ENCODE measurements at places on chromosomes 7 and 10.

- no peak for DNase-seq
These were observed 109.8 kb upstream of the IL6 start for GRCh38 chr7:22617166-22617565.

DNA sequence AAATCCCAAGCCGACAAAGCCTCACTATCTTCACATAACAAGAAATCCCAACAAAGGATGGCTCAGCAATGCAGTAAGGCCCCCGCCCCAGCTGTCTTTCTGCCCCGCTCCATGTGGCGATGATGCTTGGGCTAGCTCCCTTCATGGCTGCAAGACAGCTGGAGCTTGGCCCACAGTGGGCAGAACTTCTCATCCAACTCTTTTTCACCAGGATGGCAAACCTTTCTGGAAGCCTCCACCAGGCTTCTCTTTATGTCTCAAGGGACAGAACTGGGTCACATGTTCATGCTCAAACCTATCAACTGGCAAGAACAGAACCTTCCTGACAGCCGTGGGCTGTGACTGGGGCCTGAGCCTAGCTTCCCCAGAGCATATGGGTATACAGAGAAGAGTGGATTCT lies 260.5 kb upstream of the MKLN1 start:
- DNase-seq = no peak

GRCh38 chr10:22218448-22218847 lies 633 bp upstream of the EBLN1 start:
- DNase-seq = peak; percentile 17

GRCh38 chr7:67006965-67007364 lies 10.3 kb downstream of the TYW1 start:
- DNase-seq = peak; percentile 42

GRCh38 chr7:141118767-141119166 lies 44.9 kb downstream of the TMEM178B start:
- DNase-seq = no peak

DNA sequence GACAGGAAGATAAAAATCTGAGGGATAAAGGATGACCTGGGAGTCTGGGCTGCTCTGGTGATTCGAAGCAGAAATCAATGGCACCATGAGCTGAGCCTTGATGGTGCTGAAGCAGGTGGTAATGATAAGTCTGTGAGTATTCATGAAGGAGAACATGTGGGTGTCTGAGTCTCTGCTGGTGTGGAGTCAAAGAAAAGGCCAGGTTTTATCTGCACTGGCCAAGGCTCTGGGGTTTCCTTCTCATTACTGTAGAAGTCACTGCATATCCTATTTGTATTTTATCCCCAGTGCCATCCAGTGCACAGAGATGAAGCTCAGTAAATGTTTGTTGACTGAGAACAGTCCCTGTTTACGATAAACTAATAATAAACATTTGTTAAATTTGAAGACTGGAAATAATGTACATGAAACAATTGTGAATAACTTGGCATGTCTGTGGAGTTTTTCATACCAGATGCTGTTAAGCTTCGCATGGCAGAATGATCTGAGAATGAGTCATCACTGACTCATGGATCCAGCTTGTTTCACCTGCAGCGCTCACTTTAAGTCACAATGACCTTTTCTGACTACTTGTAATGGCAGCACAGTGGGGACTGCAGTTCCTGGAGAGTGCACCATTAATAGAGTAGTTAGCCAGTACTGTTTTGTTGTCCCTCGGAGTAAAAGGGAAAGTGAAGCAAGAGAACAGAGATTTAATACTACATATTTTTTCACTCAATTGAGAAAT lies 538.5 kb downstream of the HTR7 start:
- DNase-seq = no peak

GRCh38 chr7:114889646-114890285 lies 32.1 kb upstream of the MDFIC start:
- no peak for DNase-seq

GRCh38 chr7:153518201-153518984 lies 533.8 kb upstream of the DPP6 start:
- no peak for DNase-seq

GRCh38 chr10:60459701-60460457 lies 70.2 kb upstream of the ANK3 start:
- DNase-seq = no peak

GRCh38 chr10:86757113-86757972 lies 924 bp downstream of the BMPR1A start:
- peak; percentile 59 for DNase-seq

DNA sequence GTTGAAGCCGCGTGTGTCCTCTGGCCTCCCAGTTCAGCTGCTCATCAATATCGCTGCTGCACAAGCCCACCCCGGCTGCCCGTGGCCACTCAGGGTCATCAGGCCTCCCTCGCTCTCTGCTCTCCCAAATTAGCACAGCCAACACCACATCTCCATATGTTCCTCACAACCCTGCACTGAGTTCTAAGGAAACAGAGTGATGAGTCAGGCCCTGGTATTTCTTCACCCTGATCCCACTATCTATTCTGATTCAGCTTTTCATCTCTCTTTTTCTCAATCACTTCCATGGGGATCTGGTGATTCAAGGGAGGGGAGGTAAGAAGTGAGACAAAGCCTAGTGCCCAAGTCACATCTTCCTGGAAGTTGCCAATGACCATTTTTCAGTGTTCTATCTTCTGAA lies 23.8 kb downstream of the CYTH3 start:
- no peak for DNase-seq

GRCh38 chr7:143256932-143257331 lies 6.3 kb upstream of the GSTK1 start:
- DNase-seq = peak; percentile 56

GRCh38 chr7:26195867-26196657 lies 4.5 kb downstream of the HNRNPA2B1 start:
- peak; percentile 28 for DNase-seq

DNA sequence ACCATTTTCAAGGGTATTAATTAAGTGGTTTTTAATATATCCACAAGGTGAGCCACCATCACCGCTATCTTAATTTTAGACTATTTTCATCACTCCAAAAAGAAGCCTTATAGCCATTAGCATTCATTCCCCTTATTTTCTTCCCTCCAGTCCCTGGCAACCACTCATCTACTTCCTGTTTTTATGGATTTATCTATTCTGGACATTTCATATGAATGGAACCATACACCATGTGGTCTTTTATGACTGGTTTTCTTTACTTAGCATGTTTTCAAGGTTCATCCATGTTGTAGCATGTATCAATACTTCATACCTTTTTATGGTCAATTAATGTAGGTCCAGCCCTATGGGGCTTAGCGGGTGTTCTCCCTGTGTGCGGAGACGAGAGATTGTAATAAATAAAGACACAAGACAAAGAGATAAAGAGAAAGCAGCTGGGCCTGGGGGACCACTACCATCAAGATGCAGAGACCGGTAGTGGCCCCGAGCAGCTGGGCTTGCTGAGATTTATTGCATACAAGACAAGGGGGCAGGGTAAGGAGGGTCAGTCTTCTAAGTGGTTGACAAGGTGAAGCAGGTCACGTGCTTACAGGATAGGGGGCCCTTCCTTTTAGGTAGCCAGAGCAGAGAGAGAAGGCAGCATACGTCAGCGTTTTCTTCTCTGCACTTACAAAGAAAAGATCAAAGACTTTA lies 14.6 kb downstream of the WBP1L start:
- DNase-seq = no peak

GRCh38 chr10:75469006-75469616 lies 37.7 kb downstream of the LRMDA start:
- DNase-seq = no peak

GRCh38 chr10:69232736-69233480 lies 12.8 kb downstream of the HKDC1 start:
- no peak for DNase-seq

- no peak for DNase-seq
These were observed 57.3 kb downstream of the SLC18A2 start for GRCh38 chr10:117298219-117298618.

DNA sequence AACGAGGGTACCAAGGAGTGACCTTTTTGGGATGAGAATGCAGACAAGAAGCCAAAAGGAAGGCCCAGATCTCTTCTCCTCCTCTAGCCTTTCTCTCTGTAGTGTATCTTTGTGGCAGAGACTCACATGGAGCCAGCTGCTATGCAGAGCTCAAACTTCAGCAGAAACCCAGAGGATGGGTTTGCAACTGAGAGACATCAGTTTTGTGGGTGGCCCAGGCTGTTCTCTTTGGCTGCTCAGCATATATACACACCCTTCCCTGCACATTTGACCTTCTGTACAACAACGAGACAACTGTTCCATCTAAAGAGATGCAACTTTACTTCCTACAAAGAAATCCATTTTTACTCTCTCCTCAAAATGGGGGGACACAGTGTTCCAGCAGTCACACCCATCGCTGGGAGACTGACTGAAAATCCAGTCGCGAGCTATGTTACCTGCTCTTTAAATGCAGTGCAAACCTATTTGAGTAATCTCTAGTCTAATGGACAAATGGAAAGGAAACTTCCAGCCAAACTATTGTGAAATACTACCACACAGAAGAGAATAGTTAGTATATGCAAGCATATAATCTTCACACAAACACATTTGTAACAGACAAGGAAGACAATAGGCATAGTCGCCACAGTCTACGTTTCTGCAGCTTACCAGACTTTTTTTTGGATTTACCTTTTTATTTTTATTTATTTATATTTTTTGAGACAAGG lies 51.2 kb downstream of the GTF2I start:
- DNase-seq = no peak

DNA sequence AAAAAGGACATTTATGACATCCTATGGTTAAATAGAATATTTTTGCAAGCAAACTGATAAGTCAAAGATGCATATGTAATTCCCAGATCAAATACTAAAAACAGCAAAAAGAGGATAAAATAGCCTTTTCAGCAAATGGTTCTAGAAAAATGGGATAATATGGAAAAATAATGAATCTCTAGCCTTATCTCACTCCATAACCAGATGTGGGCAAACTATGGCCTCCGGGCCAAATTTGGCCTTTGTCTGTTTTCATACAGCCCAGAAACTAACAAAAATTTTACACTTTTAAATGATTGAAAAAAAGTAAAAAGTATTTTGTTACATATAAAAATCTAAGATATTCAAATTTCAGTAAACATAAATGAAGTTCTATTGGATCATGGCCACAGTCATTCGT lies 215.4 kb upstream of the PRSS1 start:
- DNase-seq = no peak

DNA sequence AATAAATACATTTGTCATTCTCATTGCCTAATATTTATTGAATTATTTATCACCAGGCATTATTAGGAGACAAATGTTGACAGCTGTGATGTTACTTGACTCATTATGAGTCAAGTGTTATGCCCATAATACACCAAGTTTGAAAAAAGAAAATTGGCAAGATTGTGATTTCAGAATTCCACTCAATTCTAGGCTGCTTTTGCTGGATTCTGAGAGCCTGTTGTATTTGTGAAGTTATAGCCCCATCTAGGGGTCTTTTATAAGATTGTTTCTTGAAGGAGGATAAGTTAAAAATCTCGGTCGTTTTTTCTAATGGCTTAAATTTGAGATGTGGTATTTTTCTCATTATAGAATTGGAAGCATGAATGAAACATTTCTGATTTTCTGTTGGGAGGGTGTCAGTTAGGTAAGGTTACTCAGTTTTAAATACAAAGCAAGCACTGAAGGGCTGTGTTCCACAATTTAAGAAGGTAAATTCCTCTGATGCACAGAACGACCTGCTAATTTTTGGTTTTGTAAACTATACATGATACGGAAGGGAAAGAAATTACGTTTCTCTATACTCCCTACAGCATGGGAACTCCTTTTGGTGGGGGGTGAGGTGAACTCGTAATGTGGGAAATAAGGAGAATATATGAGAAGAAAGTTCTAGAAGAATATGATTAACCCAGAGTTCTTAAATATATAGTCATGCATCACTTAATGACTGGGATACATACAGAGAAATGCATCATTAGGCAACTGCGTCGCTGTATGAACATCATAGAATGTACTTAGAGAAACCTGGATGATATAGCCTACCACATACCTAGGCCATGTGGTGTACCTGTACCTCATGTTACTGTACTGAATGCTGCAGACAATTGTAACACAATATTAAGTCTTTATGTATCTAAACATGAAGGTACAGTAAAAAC lies 2.6 kb downstream of the STK31 start:
- DNase-seq = peak; percentile 78

DNA sequence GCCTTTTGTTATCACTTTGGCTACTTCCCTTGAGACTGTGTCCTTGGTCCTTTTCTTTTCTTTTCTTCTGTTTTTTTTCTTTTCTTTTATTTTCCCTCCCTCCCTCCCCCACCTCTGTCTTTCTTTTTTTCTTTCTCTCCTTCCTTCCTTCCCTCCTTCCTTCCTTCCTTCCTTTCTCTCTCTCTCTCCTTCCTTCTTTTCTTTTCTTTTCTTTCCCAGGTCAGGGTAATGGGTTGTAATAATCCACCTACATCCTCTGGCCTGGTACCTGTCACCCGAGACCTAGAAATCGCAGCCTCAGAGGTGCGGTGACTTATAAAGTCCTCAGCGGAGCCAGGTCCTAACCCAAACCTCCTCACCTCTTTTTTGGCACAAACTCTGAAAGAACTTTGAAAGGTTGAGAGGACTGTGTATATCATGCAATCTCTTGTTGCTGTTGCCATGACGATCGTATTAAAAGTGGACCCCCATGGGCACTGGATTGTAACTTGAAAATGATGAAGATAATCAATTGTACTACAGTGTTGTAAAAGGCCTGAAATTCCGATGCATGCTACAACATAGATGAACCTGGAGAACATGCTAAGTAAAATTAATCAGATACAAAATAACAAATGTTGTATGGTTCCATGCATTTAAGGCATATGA lies 140.7 kb upstream of the AGK start:
- DNase-seq = no peak

DNA sequence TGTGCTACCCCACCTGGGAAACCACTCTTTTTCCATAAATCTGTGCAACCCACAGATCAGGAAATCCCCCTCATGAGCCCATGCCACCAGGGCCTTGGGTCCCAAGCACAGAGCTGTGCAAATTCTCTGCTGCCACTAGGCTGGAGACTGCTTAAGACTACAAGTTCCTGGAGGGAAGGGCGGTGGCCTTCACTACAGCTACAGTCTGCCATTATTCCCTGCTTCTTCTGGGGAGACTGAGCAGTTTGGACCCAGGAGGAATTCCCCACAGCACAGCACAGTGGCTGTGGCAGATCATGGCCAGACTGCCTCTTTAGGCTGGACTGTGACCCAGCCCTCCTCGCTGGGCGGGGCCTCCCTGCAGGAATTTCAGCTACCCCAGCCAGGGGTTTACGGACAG lies 89.7 kb upstream of the GRB10 start:
- no peak for DNase-seq

GRCh38 chr10:122258136-122259074 lies 12.7 kb upstream of the BTBD16 start:
- no peak for DNase-seq

- no peak for DNase-seq
These were observed 288.3 kb upstream of the MKLN1 start for GRCh38 chr7:131039355-131039762.

GRCh38 chr7:23353172-23353571 lies 54.0 kb downstream of the MALSU1 start:
- DNase-seq = no peak

All from NAMALWA (cell line).